ENCODE measurements at places on chromosomes 5 and 9.

- DNase-seq, result no peak
These were observed 447.8 kb downstream of the ENC1 start for GRCh38 chr5:74192606-74193299.

DNA sequence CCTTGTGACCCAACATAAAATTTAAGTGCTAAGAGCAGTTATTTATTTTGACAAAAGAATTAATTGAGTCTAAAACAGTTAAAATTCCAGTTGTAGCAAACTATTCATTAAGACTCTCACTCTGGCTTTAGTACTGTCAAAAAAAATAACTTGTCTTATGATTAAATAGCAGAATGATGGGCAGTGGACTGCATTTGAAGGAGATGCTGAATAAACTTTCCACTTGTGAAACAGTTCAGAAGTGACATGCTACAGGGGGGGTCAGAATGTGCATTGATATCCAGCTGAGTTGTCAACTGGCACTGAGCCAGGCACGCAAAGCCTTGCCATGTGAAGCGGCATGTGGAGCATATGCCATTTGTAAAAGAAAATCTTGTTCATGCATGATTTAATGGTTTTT, 76.0 kb downstream of the FCHO2 start:
- peak; percentile 24 for DNase-seq

- no peak for DNase-seq
These were observed 273.3 kb upstream of the CCNH start for GRCh38 chr5:87686018-87686417.

DNA sequence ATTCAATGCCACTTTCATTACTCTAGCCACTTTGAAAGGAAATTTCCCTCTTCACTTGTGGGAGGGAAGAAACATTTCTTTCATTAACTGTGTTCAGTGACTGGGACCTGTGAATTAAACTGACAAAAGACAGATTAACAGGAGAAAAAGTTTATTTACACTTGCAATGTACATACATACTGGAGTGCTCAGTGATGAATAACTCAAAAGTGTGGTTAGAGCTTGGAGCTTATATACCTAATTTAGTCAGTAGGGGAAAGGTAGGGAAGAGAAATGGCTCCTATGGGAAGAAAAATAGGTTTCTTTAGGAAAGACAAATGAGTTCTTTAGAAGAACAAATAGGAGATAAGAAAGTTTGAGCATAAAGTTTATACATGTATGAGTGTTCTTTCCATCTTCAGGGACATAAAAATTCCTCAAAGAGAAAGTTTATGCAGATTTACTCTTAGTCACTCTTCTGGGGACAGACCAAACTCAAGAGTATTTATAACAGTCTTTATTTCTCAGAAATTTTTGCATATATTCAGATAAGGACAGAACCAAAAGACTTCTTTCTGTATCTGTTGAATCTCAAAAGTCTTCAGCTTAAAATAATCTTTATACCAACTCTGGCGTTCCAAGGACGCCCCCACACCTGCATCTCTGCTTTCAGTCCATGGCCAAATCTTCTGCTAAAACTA, 120.0 kb upstream of the RAI14 start:
- DNase-seq, result no peak

GRCh38 chr5:61933787-61934626, 372.0 kb upstream of the KIF2A start:
- DNase-seq, result peak; percentile 2

- no peak for DNase-seq
These were observed 248.7 kb upstream of the RGMB start for GRCh38 chr5:98524773-98525172.

- DNase-seq, result no peak
These were observed 334.1 kb downstream of the ZSWIM6 start for GRCh38 chr5:61666064-61666621.

DNA sequence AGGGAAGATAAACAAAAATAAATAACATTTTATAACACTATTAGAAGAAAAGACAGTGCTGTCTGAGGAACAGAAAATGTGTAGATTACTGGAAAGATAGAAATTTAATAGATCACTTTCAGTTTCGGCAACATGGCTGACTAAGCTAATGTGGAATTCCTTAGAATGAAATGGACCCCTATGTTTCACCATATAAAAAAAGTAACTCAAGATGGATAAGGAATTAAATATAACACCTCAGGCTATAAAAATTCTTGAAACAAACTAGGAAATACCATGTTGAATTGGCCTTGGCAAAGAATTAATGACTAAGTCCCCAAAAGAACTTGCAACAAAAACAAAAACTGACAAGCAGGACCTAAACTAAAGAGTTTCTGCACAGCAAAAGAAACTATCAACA, 558.3 kb downstream of the CHSY3 start:
- DNase-seq, result no peak

DNA sequence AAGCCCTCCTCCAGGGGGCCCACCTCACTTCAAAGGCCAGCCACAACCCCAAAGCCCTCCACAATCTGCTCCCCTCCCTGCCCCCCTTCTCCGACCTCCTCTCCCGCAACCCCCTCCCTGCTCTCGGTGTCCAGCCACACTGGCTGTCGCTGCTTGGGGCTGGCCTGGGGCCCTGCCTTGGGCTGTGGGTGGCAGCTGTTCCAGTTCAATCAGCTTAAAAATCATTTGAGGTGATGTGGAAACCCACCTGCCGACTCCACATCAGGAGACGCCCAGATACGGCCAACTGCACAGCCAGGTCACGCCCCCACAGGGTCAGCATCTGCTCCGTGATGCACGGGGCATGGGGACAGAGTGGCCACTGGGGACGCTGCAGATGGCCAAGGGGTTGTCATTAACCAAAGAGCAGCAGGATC, 107.0 kb upstream of the MVB12B start:
- no peak for DNase-seq

- DNase-seq, result no peak
These were observed 16.9 kb upstream of the CTNNA1 start for GRCh38 chr5:138736293-138736692.

GRCh38 chr5:80153586-80154126, 102.2 kb downstream of the SERINC5 start:
- no peak for DNase-seq

GRCh38 chr5:112419986-112420864, 1.1 kb upstream of the EPB41L4A start:
- DNase-seq, result no peak

DNA sequence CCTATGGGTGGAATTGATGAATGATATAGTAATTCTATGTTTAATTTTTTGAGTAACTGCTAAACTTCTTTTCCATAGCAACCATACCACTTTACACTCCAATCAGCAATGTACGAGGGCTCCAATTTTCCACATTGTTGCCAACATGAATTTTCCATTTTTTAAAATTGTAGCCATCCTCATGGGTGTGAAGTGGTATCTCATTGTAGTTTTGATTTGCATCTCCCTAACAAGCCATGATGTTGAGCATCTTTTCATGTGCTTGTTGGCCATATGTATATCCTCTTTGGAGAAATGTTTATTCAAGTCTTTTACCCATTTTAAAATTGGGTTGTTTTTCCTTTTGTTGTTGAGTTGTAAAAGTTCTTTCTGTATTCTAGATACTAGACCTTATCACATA, 48.9 kb downstream of the TMOD1 start:
- no peak for DNase-seq

- no peak for DNase-seq
These were observed 147.1 kb upstream of the PPP1R26 start for GRCh38 chr9:135332516-135332915.
